ENCODE measurements at places on chromosomes 6 and 20.

- no peak for DNase-seq
These were observed 59.1 kb downstream of the ADGRF1 start for GRCh38 chr6:46983007-46983411.

DNA sequence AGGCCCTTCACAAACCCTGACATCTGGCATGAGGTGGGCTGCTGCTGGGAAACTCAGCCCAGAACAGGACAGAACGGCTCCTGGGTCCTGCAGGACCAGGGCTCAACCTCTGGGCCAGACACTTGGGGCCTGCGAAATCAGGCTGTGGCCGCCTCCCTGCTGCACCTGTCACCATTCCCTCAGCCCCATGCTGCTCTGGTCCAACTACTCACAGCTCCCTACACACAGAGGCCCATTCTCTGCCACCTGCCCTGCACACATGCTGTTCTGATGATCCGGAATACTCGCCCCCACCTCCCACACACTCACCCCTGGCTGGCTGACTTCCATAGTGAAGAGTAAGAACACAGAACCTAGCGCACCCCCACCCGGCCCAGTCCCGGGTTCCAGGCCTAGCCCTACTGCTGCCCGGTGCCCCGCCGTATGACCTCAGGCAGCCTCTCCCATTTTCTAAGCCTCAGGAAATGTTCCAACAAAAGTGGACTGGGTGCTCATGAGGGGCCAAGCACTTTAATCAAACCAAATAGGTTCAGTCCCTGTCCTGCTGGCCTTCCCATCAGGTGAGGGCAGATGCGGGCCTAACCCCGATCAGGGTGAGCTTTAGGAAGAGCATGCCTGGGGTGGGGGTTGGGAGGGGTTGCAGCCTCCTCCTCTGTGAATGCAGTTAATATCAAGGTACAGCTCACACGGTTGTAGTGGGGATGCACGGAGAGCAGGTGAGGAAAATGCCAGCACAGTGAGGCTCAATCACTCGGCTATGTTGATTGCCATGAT, 3.9 kb downstream of the PEDS1 start:
- DNase-seq, result no peak

DNA sequence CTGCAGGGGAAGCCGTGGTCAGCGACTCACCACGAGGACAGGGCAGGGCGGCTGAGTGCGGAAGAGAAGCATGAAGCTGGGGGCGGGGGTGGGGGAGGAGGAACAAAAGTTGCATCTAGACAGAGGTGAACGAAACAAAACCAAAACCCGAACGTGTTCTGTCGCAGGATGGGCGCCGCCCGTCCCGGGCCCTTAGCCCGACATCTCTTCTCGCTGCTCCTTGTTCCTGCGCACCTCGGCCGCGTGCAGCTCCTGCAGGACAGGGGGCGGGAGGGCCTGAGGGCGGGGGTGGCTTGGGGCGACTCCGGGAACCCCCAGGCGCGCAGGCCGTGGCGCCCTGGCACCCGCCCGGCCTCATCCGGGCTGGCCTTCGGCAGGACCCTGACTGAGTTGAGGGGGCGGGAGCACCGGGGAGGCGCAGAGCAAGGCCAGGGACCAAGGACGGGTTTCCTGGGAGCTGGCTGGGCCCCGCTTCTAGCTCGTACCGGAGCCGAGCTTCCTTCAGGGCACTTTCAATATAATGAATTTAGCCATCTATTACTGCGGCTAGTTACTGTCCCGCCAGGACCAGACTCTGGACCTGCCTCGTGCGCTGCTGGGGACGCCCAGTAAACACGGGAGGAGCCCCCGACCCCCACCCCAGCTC, 12.0 kb downstream of the STMN3 start:
- DNase-seq, result peak; percentile 15

DNA sequence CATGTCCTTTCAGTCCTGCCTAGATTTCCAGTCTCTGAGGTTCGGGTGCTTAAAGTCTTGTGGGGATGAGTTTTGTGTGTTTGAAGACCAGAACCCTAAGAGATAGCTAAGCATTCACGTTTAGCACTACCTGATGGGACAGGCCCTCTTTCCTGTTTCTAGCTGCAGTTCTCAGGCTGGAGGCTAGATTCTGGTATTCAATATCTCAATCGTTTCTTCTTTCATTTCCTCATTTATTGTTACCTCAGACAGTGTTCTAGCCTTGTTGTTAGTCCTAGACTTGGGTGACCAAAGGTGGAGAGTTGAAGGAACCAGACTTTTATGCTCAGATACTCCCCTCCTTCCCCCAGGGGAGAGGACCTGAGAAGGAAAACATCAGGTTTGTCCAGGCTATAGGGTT, 16.8 kb downstream of the CEP250 start:
- DNase-seq, result no peak

GRCh38 chr6:28368522-28368921, 18.8 kb downstream of the ZKSCAN3 start:
- no peak for DNase-seq

- peak; percentile 29 for DNase-seq
These were observed 771 bp downstream of the ARFRP1 start for GRCh38 chr20:63706852-63707557.

- DNase-seq, result no peak
These were observed 114.3 kb downstream of the DST start for GRCh38 chr6:56528412-56528841.

DNA sequence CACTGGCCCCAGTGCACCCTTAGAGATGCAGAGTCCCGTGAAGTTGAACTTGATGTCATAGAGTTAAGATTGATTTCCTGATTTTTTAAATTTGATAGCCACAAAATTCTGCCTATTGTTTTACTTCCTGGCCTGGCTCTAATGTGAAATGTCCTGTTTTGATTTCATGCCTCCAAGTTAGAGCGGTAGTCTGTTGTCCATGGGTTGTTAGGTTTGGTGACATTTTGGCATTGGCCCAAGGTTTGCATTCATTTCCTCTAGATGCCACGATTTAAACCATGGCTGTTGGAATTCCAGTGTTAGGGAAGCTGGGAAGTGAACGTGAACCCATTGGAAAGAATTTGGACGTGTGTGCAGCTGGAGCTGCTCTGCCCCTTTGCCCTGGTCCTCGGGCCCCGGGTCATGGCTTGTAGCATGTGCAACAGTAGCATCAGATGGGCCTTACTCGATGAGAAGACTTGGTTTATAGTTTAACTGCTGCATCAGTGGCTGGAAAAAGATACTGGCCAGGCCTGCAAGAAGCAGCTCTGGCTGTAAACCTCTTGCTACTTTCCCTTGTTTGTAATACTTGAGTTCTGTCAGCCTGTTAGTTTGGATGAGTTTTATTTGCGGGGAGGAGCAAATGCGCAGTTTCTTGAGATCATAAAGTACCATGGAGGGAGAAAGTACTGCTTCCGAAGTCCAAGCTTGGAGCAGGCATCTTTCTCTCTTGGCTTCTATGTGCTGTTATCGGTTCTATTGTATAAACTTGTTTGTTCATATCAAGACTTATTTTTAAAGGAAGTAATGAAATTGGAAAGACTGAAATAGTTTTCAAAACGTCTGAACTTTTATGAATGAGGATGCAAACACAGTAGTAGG, 121.4 kb upstream of the CLDN20 start:
- peak; percentile 99 for DNase-seq

Data from dermis microvascular lymphatic vessel endothelial cell (primary cell).